LoVo (cell line): ENCODE measurements at places on chromosomes 3 and 15.

GRCh38 chr3:21641959-21642358 lies 109.1 kb downstream of the ZNF385D start:
- DNase-seq: no peak

DNA sequence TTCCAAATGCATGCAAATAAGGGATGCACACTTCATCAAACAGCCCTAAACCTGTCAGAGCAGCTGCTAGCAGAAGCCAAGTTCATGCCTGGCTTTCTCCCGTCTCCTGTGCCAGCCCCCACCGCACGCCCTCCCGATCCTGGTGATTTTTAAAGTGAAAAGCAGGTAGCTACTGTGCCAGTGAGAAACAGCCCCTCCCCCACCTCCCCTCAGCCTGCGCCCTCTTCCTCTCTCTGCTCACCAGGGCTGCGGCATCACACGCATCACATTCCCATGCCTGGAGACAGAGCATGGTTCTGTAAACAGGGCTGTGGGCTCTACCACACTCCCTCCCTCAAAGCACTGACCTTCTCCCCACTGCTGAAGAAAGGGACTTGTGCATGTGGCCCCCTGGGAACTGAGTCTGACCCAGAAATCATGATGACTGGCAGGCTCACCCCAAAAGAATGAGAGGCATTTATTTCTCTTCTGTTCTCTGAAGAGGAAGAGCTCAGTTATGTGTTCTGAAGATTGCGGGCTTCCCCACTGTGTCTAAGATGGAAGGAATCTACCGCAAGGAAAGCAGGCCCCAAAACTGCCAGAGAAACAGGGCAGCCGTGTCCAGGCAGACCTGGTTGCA lies 14.5 kb upstream of the SLC6A1 start:
- DNase-seq: no peak

- DNase-seq: no peak
These were observed 9.1 kb upstream of the NCKIPSD start for GRCh38 chr3:48694610-48695392.

DNA sequence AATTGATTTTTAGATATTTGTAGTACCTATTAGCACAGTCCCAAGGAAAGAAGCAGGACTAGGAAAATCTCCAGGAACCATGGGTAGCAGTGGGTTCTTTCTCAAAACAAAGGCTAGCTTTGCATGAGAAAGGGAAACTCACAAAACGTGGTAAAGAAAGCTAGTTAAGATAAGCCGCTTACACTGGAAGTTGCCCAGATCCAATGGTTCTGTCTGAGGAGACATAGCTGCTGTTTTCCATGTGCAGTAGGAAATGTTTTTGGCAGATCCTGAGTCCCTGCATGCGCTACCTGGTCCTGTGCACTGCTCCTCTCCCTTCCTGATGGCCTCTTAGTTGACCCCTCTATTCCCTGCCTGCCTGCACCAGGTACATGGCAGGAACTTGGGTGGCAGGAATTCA lies 60.4 kb downstream of the TFG start:
- no peak for DNase-seq

- no peak for DNase-seq
These were observed 16.9 kb upstream of the RAB7A start for GRCh38 chr3:128709038-128709437.

- no peak for DNase-seq
These were observed 375.2 kb downstream of the FGF12 start for GRCh38 chr3:192352142-192352541.

DNA sequence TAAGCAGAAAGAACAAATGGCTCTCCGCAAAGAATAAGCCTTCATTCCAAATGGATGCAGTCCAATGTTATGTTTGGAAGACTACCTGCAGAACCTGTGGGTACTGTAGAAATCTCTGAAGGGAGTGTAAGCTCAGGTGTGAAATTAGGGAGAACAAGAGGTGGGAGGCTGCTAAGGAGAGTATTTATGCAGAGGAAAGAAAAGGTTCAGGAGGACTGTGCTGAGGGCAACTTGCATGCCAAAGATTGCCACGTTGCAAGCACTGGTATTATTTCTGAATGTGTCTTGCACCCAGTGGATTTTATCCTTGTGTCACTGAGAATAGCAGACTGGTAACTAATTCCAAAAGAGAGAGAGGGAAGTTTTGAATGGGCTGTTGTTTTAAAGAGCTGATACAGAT lies 144.1 kb downstream of the ITPR1 start:
- no peak for DNase-seq

DNA sequence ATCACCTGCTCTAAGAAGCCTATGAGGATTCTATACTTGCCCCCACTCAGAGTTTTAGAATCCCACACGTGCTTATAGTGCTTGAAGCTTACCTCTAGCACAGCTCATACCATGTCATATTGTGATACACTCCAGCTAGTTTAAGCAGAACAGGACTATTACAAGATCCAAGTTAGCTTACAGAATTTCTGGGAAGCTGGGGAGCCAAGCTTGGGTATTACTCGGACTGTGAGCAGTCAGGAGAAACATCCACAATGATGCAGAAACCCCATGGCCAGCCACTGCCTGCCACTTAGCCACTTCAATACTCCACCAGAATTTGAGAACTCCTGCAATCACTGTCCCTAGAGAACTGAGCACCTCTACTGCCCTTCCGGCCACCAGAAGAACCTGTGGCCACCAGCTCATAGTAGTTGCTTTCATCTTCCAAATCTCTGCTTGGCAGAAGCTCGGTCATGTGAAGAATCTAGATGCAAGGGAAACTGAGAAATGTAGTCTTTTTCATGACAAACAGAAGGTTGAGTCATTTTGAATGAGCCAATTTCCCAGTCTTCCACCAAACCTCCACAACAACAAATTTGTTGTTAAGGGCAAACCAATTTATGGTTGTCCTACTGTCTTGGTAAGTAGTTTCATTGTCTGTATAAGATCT lies 27.7 kb upstream of the SSR3 start:
- no peak for DNase-seq

- no peak for DNase-seq
These were observed 152.0 kb downstream of the FBLN2 start for GRCh38 chr3:13700889-13701288.

DNA sequence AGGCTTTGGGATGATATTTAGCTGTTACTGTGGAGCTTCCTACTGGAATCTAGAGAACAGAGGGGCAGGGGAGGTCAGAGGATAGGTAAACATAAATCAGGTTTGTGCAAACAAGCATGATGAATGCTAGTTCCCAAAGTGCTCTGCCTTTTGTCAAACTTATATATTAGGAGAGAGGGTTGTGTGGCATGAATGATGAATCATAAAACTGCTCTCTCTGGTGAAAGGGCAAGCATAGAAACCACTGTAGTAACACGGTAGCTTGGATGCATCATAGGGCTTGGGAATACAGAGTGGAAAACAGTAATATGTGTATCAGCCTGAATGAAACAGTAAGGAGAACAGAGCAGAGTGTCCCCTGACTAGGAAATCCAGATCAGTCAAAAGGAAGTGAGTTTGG lies 486.7 kb downstream of the IL5RA start:
- DNase-seq: no peak

- DNase-seq: no peak
These were observed 17.6 kb downstream of the CTSH start for GRCh38 chr15:78927077-78927790.

GRCh38 chr15:59168536-59168935 lies 38.1 kb upstream of the LDHAL6B start:
- no peak for DNase-seq

GRCh38 chr3:16329826-16330129 lies 64.8 kb downstream of the OXNAD1 start:
- DNase-seq: no peak

- no peak for DNase-seq
These were observed 165.1 kb upstream of the STAC start for GRCh38 chr3:36215241-36215640.

- no peak for DNase-seq
These were observed 112.9 kb downstream of the PDZRN3 start for GRCh38 chr3:73511571-73512525.

- no peak for DNase-seq
These were observed 75.9 kb downstream of the STRIT1 start for GRCh38 chr3:155217591-155217990.

DNA sequence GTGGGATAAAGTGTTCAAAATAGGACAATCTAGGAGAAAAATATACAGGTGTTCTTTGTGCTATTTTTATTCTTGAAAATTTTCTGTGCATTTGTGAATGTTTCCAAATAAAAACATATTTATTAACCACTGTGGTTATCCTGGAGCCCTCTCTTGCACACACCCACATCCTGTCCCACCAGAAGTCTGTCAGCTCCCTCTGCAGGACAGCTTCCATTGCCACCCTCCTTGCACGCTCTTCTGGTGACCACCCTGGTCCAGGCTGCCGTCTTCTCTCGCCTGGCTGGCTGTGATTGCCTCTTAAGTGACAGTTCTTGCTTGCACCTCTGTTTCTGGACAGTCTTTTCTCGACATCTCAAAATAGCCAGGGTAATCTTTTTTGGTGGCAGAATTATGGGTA lies 394.0 kb downstream of the LRTM1 start:
- DNase-seq: no peak

GRCh38 chr3:197552198-197552597 lies 3.6 kb downstream of the BDH1 start:
- DNase-seq: no peak

GRCh38 chr15:65916664-65917406 lies 47.5 kb downstream of the RAB11A start:
- DNase-seq: peak; percentile 11

DNA sequence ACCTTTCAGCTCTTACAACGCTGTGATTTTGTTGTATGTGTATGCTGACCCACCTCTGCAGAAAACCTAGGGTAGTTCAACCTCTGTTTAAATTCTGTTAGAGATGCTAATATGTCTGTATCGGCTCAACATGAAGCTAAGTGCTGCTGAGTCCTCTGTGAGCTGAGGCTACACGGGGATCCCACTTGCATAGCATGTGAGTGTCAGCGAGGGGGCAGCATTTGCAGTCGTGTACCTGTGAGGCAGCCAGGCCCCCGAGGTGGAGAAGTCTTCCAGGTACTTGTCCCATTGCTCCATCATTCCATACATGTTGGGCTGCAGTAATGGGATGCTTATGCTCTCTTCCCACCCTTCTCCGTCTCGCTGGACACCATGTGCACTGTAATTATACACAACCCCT lies 3.7 kb downstream of the MKRN2OS start:
- DNase-seq: no peak

DNA sequence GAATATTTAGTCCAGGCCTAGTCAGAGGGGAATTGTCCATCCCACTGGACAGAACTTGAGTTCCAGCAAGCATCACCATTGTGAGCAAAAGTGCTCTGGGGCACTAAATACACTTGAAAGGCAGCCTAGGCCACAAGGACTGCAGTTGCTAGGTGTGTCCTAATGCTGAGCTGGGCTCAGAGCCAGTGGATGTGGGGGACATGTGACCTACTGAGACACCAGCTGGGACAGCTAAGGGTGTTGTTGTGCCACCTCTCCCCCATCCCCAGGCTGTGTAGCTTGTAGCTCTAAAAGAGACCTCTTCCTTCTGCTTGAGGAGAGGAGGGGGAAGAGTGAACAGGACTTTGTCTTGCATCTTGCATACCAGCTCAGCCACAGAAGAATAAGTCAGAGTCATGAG lies 120.9 kb downstream of the DTWD1 start:
- DNase-seq: no peak

DNA sequence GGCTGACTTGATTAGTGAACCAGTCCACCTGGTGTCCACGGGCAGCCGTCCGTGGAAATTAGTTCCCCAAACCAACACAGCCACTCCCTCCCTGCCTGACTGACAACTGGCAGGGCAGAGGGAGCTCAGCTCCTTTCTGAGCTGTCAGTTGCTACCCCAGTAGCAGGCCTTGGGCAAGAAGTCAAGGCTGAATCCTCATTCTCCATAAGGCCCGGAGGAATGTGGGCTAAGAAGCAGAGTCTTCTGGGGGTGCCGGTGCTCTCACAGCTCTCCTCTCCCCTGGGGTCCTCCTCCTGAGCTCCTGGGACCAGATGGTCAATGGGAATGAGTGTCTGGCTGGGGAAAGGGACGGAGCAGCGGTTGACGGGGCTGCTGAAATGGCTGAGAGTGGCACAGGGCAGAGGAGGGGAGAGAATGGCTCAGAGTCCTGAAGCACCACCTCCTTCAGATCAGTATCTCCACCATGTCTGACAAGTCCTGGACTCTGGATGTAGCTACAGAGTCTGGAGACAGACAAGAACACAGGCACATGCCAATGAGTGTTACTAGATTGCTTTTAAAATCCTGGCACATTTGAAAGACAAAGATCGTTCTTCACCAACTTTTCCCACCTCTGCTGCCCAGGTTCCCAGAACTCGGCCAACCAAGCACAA lies 16.9 kb downstream of the AMOTL2 start:
- DNase-seq: no peak

DNA sequence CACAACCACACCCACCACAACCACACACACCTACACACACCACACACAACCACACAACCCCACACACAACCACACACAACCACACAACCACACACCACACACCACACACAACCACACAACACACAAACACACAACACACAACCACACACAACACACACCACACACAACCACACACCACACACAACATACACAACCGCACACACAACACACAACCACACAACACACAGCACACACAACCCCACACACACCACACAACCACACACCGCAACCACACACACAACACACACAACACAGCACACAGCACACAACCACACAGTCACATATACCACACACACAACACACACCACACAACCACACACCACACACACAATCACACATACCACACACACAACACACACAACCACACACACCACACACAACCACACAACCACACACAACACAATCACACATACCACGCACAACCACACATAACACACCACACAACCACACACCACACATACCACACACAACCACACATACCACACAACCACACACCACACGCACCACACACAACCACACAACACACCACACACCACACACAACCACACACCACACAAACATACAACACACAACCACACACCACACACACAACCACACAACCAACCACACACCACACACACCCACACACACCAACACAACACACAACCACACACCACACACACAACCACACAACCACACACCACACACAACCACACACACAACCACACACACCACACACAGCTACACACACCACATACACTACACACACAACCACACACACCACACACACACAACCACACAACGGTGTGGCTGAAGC lies 23.7 kb downstream of the CPN2 start:
- DNase-seq: no peak

- peak; percentile 56 for DNase-seq
These were observed 781 bp upstream of the CYP1A1 start for GRCh38 chr15:74725845-74726773.

GRCh38 chr3:10284496-10284895 lies 8.3 kb downstream of the GHRL start:
- no peak for DNase-seq

- no peak for DNase-seq
These were observed 160.9 kb downstream of the TIGIT start for GRCh38 chr3:114454551-114455251.

- DNase-seq: no peak
These were observed 17.9 kb upstream of the HDAC11 start for GRCh38 chr3:13462125-13462629.

DNA sequence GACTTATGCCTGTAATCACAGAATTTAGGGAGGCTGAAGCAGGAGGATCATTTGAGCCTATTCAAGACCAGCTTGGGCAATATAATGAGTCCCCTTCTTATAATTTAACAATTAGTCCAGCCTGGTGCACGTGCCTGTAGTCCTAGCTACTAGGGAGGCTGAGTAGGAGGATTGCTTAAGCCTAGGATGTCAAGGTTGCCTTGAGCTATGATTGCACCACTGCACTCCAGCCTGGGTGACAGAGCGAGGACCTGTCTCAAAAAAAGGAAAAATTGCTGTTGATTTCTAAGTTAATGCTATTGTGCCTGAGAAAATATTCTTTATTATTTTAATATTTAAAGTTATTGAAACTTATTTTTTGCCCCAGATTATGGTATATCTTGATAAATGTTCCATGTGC lies 159.0 kb downstream of the NLGN1 start:
- DNase-seq: no peak
